Skin of body (tissue), 3 donors: ENCODE measurements at places on chromosomes 1 and 21. TPM values are rescaled to one million over a fixed set of nuclear protein-coding genes. Genes with fewer than 3 reads are reported as not detected.

DNA sequence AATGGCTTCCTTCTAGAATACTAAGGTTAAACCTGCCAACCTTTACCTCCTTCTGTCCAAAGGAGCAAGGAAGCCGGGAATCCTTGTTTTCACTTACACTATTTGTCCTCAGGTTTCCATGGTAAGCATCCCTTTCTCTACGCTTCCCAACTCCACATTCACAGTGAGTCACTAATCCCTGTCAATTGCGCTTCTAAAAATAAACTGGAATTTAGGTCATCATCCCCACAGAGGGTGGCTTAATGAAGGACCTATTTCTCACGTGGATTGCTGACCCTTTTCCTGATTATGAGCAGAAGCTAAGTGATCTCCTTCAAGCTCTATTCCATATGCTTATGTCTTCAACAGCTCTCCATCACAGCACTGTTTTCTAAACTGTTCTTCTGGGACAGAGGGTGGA, 39.9 kb upstream of the ABCA4 start:
- DNase-seq = no peak

GRCh38 chr1:209937996-209938959, at the start of gene SYT14:
Gene SYT14, plus strand, starts transcription at chr1:209938217. Its CDS starts 48 bp downstream, at chr1:209938265.
- DNase-seq = no peak

- no peak for DNase-seq
Observed at GRCh38 chr1:15258833-15259621, 12.0 kb downstream of the FHAD1 start.

GRCh38 chr1:116754198-116754977, at the start of gene CD2:
Gene CD2, plus strand, starts transcription at chr1:116754430. Its CDS starts 63 bp downstream, at chr1:116754493.
- peak; percentile 52 for DNase-seq

Gene PRDM2
- 36.9 TPM for total RNA-seq

DNA sequence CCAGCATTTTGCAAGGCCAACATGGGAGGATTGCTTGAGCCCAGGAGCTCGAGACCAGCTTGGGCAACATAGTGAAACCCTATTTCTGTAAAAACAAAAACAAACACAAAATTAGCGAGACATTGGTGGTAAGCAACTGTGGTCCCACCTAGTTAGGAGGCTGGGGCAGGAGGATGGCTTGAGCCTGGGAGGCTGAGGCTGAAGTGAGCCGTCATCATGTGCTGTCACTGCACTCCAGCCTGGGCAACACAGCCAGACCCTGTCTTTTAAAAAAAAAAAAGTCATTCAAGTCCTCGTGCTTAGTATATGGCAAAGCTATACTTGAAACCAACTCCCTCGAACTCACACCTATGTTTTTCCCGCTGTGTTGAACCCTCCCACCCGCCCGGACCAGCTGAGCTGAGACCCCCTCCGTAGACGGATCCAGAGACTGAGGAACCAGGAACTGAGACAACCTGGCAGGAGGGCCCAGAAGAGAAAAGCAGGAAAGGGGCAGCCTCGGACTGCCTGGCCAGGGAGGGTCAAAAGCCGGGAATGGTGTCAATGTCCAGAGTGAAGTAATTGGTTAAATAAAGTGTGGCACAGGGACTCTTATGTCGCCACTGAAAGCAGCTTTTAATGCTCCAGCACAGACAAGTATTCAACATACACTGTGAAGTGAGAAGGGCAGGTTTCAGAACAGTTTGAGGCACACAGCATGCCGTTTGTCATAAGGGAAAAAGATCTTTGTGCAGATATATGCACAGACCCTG, 32.8 kb upstream of the CASZ1 start:
- no peak for DNase-seq

DNA sequence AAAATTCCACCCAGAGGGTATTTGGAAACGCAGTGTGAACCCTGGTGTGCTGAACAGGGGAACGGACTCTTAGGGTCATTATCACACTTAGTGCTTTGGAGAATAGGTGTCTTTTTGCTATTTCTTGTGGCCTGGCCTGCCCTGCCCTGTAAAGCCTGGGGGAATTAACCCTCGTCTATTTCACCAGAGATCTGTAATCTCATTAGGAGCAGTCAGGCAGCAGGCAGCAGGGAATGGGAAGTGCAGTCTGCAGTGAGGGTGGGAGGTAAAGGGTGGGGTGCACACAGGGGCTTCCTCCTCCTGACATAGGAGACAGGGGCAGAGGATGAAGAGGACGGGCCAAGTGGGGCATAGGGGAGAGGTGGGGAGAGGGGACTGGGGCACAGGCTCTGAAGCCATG, 1.1 kb upstream of the SLC1A7 start:
- no peak for DNase-seq

Gene ZBTB7B
- 25.5 TPM for total RNA-seq
